ENCODE measurements at places on chromosomes 2 and 18.

- DNase-seq: no peak
These were observed 36.4 kb downstream of the RNMT start for GRCh38 chr18:13762690-13763439.

DNA sequence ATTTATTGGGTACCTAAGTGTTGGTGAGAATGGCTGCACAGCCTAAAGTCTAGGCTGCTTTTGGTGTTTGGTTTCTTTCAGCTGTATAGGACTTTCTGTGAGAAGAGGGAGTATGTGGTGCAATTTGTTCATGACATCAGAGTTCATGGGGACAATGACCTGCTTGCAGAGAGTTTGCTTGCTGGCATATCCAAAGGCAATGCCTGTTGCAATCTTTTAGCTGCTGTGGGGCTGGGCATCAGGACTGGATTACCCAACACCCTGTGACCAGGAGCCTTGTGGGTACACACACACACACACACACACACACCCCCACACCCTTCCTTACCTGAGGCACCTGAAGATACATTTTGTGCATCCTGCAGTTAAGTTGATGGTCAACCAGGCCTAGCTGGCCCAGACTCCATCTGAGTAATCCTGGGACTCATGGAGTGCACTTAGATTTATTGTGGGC, 68.4 kb downstream of the LIPG start:
- DNase-seq: no peak

- DNase-seq: no peak
These were observed 72.5 kb downstream of the ACOXL start for GRCh38 chr2:110804915-110805314.

DNA sequence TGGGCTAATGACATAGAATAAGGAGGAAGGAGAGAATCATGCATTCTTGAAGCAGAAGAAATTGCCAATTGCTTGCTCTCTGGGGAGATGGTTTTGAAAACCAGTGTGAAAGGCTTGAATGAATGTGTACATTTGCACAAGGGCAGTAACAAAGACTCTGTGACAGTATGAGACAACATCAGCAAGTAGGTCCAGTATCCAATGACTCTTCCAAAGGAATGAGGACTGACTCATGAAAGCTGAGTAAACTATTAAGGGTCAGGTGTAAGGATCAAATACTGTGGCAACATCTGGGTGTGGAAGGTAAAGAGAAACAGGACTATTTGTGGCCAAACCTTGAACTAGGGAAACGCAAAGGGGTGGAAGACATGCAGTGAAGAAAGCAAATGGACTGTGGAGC, 886.0 kb upstream of the CHAC2 start:
- DNase-seq: no peak

DNA sequence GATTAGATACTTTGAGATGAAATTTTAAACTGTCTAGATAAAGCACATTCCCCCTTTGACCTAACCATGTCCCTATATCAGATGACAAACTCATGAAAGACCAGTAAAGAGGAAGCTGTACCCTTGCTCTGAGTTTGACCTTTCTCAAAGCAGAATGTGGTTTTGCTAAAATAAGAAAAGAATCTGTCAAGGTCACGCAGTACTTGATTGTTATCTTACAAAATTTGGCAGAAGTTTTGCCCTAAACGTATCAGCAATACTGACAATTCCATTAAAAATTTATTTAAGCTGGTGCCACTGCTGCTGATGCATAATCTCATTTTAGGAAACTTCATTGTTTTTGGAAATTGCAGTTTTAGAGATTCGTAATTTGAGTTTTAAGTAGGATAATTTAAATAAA, 31.2 kb upstream of the GALM start:
- DNase-seq: no peak

GRCh38 chr2:120052597-120052996, 39.7 kb downstream of the EPB41L5 start:
- no peak for DNase-seq

DNA sequence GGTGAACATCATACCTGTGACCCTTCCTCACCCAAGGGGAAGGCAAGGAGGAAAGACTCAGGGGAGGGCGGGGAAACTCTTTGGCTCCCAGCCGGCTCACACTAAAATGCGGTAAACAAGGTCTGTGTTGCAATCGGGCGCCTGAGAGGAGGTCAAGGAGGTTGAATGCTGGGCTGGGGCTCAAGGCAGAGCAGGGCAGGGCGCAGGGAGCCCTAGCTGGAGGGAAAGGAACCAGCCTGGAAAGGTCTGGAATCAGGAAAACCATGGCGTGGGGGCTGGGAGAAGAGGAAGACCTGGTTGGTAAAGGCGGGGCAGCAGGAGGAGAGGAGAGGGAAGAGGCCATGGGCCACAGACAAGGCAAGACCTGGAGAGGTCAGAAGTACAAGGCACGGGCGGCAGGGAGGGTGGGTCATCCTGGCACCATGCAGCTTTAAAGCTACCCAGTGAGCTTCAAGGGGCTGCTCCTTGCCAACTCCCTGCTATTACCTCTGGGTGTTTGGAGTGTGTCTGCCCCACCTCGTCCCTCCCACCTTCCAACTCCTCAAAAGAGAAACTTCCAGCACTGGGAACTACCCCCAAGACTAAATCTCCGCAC, 4.8 kb upstream of the TMEM37 start:
- no peak for DNase-seq

DNA sequence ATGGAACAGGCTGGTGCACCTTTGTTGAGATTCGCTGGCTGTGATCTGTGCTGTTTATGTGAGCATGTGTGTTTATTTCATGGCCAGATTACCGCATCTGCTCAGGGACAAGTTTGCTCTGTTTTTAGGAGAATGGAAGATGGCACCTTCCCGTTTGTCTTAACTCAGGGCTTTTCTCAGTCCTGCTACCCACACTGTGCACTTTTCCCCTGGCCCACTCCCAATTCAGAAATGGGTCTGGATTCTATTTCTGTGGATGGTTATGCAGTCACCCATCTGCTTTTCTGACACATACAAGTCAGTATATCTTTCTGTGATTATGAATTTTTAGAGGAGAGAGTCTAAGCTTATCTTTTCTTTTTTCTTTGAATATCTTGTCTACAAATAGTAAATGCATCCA, 15.4 kb downstream of the MGAT5 start:
- no peak for DNase-seq

DNA sequence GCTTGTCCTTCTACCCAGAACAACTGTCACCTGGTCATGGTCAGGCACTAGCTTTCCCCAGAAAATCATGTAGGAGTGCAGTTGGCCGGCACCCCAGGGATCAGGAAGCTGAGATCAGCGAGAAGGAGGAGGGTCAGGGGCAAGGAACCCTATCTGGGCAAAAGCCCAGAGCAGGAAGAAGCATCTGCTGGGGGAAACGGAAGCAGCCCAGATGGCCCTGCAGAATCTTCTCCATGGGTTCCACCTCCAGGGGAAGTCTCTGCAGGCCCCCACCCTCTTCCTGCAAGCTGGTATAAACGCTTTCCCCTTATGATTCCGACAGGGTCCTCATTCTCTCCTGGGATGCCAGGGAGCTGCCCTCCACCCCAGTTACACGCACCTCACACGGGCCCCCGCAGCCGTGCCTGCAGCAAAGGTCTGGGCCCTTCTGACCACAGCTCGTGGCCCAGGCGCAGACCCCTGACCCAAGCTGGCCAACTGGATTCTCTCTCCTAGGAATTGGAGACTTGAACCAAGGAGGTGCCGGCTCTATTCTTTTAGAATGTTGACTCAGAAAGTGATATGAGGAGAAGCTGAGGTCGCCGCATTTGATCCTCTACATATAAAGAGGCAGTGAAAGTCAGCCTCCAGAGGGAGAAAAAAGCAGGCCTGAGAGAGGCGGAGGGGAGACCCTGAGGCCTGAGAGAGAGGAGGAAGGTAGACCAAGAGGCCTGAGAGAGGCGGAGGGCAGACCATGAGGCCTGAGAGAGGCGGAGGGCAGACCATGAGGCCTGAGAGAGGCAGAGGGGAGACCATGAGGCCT, 71.0 kb downstream of the STPG4 start:
- peak; percentile 93 for DNase-seq

DNA sequence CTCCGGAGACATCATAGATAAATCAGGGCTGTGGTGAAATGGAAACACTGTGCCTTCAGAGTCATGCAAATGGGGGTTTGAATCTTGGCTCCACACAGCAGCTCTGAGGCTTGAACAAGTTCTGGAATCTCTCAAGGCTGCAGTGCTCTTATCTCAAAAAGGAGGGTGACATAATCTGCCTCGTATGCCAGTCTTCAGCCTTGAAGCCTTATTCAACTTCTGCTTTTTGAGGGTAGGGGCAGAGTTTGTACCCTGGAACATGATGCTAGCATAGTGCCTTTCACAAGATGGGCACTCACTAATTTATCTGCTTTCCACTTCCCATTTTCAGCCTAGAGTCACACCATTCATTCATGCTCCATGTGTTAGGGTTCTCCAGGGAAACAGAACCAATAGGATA, 42.3 kb downstream of the GATA6 start:
- no peak for DNase-seq

- DNase-seq: no peak
These were observed 5.1 kb downstream of the CXCR1 start for GRCh38 chr2:218161644-218162043.

- no peak for DNase-seq
These were observed 266.5 kb downstream of the PTGR3 start for GRCh38 chr18:74942319-74942910.

- no peak for DNase-seq
These were observed 119.3 kb upstream of the RBBP8 start for GRCh38 chr18:22813648-22814328.

GRCh38 chr2:53378791-53379190, 388.8 kb upstream of the CHAC2 start:
- DNase-seq: no peak

DNA sequence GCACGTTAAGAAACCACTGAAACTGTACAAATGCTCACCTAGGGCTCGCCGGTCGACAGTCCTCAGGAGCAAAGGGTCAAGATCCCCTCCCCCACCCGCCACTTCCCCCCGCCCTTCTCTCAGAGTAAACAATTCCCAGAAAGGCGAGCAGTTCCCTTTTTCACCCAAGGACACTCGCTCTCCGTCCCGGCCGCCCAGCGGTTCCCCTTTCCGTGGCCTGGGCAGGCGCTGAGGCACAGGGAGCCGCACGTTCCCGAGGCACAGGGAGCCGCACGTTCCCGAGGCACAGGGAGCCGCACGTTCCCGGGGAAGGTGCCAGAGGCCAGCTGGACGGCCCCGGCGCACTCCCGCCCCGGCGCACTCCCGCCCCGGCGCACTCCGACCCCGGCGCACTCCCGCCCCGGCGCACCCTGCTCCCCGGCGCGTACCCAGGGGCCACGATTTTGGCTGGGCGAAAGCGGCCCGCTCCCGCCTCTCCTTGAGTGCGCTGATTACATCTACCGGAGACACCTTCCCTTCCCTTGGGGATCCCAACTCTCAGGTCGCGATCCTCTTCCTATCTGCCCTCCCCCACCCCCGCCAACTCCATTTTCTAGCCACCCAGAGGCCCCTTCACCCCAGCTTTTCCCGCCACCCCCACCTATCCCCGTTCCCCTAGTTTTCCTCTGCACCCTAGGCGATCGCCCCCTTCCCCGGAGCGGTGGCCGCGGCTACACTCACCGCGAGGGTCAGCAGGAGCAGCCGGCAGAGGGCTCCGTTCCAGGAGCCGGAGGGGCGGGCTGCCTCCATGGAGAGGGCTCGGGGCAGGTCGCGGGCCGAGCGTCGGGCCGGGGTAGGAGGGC, 817 bp downstream of the DSC2 start:
- DNase-seq: peak; percentile 29

- DNase-seq: no peak
These were observed 140.3 kb downstream of the NDUFA10 start for GRCh38 chr2:239884875-239885274.

- DNase-seq: no peak
These were observed 88.4 kb downstream of the DSEL start for GRCh38 chr18:67428158-67428557.
